HTR-8/SVneo (cell line): ENCODE measurements at places on chromosomes 3 and 15.

- DNase-seq: no peak
Observed at GRCh38 chr3:169356284-169356955, 307.1 kb downstream of the MECOM start.

GRCh38 chr3:155742349-155742965 lies 2.4 kb downstream of the PLCH1 start:
- no peak for DNase-seq

DNA sequence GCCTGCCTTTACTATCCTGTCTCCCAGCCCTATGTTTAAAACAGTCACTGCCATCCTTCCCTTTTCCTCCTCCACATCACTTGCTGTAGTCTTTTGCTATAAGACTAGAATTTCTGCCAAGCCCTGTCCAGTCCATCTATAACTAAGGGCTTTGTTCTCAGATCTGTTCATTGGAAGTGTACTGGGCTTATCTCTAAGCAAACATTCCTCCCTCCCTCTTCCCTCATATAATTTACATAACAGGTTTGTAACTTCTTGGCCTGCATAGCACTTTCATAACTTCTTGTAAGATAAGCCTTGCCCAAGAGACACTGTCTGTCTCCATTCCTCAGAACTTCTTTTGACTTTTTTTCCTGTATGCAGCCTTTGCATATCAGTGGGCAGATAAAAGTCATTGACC lies 16.7 kb downstream of the TPRG1 start:
- no peak for DNase-seq

DNA sequence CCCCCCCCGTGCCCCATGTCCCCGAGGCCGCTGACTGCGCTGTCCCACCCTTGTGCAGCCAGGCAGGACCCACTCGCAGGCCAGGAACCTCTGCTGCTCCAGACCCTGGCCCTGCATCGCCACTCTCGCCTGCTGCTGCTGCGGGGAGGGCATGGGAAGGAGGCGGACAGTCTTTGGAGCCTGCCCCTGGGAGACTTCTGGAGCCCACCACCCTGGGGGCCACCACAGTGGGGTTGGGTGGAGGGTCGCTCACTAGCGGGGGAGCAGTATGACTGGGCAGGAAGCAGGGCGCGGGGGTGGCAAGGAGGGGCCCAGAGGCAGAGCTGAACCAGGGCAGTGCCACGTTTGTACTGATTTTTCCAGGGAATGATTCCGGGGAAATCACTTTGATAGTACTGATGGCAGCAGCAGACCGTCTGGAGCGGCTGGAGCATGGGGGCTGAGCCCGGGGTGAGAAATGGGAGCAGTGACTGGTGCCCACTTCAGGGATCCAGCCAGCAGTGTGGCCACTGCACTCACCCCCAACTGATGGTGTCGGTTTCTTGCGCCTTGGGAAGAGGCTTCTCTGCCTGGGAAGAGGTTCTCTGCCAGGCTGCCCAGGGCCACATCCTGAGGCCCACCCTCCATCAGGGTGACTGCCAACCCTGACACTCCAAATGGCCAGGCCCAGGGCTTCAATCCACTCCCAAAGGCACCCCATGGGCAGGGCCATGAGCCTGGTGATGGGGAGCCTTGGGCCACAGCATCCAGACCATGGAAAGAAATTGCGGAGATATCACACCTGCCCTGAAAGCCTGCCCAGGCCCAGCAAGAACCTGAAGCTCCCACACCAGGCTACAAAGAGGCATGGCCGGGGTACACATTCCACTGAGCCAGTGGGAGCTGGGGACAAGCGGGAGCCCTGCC lies 53.7 kb downstream of the LSAMP start:
- no peak for DNase-seq

- DNase-seq: no peak
Observed at GRCh38 chr15:96121086-96121920, 209.2 kb upstream of the NR2F2 start.

GRCh38 chr3:119494597-119494996 lies 3.8 kb upstream of the TIMMDC1 start:
- no peak for DNase-seq

- peak; percentile 71 for DNase-seq
Observed at GRCh38 chr3:184154885-184155643, at the start of gene DVL3. TSS of gene DVL3 (plus strand) at chr3:184155377. CDS start at chr3:184155636, 259 bp downstream.

DNA sequence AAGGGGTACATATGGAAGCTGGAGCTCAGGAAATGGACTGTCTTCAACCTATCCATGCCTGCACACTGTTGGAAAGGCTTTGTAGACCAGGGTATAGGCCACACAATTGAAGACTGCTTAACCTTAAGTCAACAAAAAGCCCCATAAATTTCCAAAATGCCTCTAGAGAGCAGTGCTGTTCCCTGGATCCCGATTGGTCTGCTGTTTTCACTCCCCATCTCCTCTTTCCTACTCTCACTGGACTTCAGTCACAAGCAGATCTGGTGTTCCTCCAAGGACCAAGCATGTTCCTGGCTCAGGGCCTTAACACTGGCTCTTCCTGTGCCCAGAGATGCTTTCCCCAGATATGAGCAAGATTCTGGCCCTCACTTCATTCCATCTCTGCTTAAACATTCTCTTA lies 22.8 kb upstream of the LRRC34 start:
- DNase-seq: no peak

- DNase-seq: no peak
Observed at GRCh38 chr3:134625462-134625861, 25.4 kb downstream of the KY start.
